ENCODE measurements at places on chromosomes 2 and 18.

DNA sequence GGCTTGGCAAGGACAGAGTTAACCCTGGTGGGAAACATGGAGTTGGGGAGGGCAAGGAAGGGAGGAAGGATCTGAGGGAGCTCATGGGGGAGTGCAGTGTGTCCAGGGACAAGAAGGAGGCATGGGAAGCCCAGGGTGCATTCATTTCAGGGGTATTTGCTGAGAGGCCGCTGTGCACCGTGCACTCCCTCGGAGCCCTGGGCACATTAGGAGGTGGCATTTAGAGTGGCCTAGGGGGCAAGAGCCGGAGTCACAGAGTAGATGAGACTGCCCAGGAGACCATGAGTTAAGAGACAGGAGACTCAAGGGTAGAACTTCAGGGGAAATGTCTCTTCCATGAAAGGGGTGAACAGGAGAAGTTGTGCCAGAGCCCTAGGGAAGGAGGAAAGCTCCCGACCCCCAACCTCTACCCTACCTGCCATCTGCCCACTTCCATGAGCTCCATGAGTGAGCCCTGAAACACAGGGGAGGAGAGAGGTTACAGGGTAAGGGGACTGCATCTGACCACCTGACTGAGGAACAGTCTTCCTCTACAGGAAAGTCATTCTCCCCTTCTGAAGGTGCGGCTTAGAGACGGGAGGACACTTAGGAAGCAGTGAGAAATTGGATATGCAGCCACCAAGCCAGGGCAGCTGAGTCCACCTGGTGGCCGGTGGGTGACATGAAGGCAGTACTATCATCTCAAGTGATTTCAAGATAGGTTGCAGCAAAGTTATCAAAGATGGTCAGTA is 58.5 kb upstream of the COPS8 start:
- DNase-seq: peak; percentile 31

DNA sequence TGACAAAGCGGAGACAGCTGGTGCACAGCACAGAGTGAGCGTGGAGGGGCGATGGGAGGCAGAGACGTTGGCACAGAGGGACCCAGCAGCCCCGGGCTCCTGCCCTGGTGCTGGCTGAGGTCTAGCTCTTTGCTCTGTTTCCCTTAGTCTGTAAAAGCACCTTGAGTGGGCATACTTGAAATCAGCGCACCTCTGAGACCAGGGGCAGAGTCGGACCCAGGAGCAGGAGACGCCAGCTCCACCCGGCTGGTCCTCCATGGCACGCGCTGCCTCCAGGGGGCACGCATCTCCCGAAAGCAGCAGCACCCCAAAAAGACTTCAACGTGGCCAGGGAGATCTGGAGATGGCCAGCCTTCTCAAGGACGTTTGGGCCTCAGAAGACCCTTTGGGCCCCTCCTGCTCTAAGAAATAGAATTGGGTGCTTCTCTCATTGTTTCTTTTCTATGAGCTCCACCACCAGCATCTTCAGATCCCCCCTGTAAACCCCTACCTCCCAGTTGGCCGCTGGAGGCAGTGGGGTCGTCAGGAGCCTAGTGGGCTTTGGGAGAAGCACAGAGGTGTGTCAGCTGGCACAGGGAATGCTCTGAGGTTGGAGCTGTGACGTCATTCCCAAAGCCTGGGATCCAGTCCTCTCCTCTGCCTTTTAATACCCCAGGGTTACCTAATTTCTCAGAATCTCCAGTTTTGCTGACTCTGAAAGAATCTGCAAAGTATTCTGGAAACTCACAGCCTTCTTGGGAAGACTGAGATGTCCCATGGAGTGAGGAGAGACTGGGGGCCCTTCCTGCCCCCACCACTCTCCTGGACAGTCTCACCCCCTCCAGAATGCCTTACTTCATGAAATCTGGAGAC is 58.9 kb downstream of the CIB4 start:
- DNase-seq: no peak

GRCh38 chr2:158778243-158778642 is 16.9 kb upstream of the DAPL1 start:
- DNase-seq: no peak

DNA sequence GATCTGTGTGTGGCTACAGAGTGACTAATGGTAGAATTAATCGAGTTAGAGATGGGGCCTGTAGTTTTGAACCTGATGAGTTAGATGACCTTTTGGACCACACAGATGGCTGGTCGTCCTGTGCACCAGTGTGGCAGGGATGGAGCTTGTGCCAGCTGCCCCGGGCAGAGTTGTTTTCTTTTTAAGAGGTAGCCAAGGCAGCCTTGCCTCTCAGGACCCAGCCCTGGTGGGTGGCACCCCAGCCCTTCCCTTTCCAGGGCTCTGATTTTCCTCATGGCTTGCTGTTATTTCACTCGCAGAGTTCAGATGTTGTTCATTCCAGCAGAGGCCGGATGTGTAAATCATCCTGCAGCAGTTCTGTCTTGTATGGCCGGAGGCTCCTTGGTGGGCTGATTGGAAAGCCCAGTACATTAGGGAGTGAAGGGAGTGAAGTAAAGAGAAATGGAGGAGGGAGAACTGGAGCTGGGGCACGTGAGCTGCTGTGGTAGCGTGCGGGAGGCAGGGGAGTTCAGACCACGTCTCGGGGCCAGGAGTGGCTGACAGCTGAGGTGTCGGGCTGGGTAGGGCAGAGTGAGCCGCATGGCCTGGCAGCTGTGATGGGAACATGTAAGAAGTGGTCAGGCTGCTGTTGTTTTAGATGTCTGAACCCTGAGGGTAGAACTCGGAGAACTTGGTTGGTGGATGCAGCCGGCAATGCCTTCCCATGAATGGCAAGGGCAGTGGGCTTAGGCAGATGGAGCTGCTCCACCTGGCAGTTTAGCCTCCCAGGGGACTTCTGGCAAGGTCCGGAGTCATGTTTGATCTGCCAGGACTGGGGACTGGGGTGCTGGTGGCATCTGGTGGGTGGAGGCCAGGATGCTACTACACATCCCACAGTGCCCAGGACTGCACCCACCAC is 28.8 kb downstream of the ASAP2 start:
- no peak for DNase-seq

- DNase-seq: no peak
These were observed 124.0 kb upstream of the CAVIN2 start for GRCh38 chr2:191970867-191971266.

- DNase-seq: no peak
These were observed 477.5 kb upstream of the MYT1L start for GRCh38 chr2:2808551-2809058.

DNA sequence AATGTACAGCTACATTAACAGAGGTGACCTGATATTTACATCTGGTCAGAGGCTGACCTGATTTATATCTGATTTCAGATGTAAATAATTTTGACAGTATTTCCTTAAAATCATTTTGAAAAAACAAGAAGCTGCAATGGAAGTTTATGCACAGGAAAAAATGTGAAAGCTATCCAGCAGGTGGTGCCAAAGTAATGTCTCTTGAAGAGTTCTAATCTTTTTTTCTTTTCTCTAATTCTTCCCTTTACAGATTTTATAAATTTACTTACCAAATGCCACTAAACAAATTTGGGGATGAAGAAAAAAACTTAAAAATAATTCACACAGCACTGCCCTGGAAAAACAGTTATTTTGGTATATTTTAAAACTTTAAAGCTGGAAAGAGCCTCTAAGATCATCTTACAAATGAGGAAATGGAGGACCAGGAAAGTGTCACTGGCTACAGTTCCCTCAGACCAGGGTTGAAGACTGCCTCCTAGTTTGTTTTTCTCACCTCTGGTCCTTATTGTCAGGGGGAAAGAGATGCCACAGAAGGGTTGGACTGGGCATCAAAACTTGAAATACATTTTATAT is 16.4 kb upstream of the FBLN7 start:
- DNase-seq: peak; percentile 59

DNA sequence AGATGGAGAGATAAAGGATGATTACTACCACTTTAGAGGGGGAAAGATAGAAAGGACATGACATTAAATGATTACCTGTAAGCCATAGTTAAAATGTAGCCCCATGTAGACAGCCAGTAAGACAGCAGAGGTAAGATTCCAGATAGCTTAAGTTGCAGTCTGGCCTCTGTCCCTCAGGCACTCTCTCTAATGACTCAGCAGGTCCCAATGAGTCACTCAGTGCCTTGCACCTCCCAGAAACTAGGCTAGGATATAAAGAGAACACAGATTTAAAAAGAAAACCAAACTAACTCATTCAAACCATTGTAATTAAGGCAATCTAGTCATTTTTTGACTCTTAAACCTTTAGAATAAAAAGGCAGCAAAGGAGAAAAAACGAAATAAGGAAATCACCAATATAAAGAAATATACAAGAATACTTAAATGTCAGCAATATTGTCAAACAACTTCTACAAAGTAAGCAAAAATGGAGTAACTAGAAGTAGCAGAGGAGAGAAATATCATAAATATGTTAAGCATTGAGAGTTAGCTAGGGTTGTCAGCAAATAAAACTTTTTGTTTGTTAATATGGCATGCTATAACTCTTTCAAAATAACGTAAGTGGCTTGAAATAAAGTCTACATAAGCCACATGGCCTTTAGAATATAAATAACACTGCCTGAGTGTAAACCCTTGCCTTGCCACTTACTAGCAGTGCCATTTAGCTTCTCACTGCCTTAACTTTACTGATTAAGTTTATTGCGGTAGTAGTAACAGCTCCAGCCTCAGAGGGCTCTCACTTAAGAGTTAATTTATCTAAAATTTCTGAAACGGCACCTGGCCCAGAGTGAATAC is 48.5 kb downstream of the SOCS6 start:
- no peak for DNase-seq

- DNase-seq: no peak
These were observed 15.7 kb upstream of the LYPD6 start for GRCh38 chr2:149314687-149315086.

- DNase-seq: no peak
These were observed 38.9 kb downstream of the FASTKD2 start for GRCh38 chr2:206804326-206804725.

DNA sequence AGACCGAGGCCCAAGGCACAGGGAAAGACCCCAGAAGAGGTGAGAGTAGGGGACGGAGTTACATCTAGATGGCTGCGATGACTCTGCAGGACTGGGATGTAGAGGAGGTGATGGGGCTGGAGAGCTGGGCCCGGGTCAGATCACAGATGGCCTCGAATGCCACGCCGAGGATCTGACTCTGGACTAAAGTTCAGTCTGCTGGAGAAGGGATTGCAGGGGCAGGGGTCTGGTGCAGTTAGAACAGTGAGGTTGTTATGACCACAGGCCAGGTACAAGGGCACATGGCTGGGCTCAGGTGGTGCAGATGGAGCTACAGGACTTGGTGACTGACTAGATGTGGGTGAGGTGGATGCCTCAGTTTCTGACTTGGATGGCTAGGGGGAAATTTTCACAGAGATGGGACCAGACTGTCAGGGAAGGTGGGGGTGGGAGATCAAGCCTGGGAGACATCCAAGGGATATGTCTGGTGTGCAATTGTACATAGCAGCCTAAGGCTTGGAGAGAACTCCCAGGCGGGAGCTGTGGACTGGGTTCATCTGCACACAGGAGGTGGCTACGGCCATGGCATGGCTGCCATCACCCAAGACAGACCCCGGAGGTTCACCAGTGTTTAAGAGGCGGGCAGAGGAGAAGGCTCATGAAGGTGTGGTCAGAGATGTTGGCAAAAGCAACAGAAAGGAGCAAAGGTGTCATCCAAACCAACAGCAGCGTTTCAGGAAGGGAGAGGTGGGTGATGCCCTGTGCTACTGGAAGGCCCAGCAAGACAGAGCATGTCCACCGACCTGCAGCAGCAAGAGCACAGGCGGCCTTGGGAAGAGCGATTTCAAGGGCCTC is 66.9 kb downstream of the CIB4 start:
- no peak for DNase-seq

- no peak for DNase-seq
These were observed 129.3 kb downstream of the NUP35 start for GRCh38 chr2:183253441-183254130.

GRCh38 chr2:68946117-68946516 is 6.6 kb downstream of the GKN2 start:
- DNase-seq: no peak

GRCh38 chr2:67865917-67866316 is 196.9 kb downstream of the C1D start:
- no peak for DNase-seq

DNA sequence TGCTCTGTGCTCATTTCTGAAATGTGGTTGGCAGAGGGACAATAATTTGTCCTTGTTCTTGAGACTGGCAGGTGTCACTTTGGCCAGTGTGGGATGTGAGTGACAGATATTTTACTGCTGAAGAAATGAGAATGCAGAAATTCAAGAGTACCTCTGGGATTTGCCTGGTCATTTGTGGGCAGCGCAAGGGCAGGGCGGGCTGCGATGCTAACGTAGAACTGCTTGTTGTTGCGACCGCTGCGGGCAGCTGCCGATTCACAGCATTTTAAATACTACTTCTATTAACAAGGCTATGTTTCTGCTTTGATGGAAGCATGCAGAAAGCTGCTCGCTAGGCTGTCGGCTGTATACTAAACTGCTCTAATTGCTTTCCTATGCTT is 268.6 kb downstream of the FIGN start:
- no peak for DNase-seq

DNA sequence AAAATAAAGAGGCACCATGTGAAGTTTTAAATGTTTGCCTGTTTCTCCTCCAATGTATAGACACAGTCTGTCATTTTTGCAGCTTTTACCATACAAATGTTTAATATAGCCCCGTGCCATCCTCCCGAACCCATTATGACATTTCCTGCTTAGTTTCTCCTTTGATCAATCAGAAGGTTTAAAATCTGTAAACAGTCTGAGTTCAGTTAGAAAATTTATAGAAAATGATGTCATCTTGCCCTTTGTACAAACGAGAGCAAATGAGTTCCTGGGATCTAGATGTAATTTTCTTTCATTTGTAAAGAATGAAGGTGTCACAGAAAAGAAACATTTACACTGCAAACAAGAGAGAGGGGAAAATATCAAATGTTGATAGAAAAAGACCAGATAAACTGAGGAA is 62.7 kb upstream of the NFU1 start:
- DNase-seq: peak; percentile 20

DNA sequence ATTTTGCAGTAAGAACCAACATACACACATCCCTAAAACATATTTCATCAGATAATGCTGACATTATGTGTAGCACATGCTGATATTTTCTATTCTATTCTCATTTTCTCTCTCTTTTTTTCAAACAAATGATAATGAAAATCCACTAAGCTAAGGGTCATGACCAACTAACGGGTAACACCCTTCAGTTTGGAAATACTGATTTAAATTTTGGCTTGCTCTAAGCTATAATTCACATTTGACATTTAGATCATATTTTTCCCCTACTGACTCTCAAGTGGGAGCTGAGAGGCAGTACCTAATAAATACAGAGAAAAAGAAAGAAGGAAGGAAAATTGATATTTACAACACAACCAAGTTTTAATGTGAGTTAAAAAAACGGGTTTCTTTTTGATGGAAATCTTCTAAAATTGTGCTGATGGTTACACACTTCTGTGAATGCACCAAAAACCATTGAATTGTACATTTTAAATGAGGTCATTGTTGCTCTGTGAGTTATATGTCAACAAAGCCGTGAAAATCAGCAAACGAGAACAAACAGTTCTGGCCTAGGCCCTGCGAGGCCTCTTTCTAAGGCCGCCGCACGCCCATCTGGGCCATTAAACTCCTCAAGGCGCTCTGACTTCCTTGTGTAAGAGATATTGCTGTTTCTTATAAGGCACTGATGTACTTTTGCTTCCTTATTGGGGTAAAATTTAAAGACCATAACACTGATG is 124.2 kb downstream of the GALR1 start:
- no peak for DNase-seq
